ENCODE measurements at places on chromosomes 1 and 21. TPM values are rescaled to one million over a fixed set of nuclear protein-coding genes. Genes with fewer than 3 reads are reported as not detected.
A peak's percentile ranks its signal among the peaks of the same experiment; 100 is the strongest.

Gene PRR9
- not detected for total RNA-seq

Gene GJA9
- total RNA-seq, result not detected

Gene RC3H1
- total RNA-seq, result 54.7 TPM

Gene CLDN19
- total RNA-seq, result not detected

Gene NBPF6
- not detected for total RNA-seq

Gene HSPB7
- total RNA-seq, result not detected

Gene BMP8A
- total RNA-seq, result 0.35 TPM

Gene LCE1E
- total RNA-seq, result not detected

Gene C1orf232
- not detected for total RNA-seq

- H3K27me3 ChIP-seq, result no peaks in the 10 kb centered on the region
- H3K27ac ChIP-seq, result no peak overlapping the region
- no peaks in the 10 kb centered on the region for H3K4me1 ChIP-seq
- no peak for DNase-seq
- H3K4me3 ChIP-seq, result no peak overlapping the region
- H3K36me3 ChIP-seq, result no peaks in the 10 kb centered on the region
Observed at GRCh38 chr1:196393742-196394141, 214.5 kb downstream of the KCNT2 start.

GRCh38 chr1:59318271-59318860, 21.5 kb downstream of the FGGY start:
- H3K4me1 ChIP-seq, result no peaks in the 10 kb centered on the region
- no peak for DNase-seq
- no peak overlapping the region for H3K4me3 ChIP-seq
- no peaks in the 10 kb centered on the region for H3K27me3 ChIP-seq
- H3K27ac ChIP-seq, result no peak overlapping the region

- H3K27me3 ChIP-seq, result no peaks in the 10 kb centered on the region
- H3K36me3 ChIP-seq, result peaks cover 79% of the 10 kb centered on the region
- no peak overlapping the region for H3K4me3 ChIP-seq
- no peaks in the 10 kb centered on the region for H3K4me1 ChIP-seq
- no peak for DNase-seq
- H3K27ac ChIP-seq, result no peak overlapping the region
Observed at GRCh38 chr1:35448344-35448801, 108.8 kb downstream of the KIAA0319L start.

DNA sequence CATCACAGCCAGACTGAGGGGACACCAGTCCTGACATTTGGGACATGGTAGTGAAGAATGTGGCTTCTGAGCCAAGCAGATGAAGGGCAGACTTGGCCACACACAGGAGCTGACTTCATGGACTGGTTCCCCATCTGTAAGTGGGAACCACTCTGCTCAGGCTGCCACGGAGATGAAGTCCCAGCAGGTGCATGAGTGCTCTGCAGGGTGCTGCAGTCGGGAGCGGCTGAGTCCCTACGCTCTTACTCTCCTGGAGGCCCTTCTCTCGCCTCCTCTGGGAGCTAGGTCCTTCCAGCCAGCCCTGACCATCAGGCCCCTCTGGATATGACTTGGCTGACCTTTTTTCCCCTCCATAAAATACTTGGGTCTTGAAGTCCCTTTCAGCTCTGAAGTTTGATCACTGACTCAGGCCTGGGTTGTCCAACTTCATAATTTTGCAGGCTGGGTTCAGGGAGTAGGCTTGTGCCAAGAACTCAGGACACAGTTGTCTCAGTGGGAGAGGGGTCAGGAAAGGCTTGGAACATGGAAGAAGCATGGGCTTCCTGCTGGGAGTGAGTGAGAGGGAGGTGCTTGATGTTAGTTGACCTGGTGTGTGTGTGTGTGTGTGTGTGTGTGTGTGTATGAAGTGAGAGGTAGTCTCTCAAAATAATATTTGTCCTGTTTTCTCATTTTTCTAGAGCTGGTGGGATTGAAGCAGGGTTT, 21.0 kb upstream of the EPS8L3 start:
- DNase-seq, result no peak
- no peaks in the 10 kb centered on the region for H3K36me3 ChIP-seq
- no peak overlapping the region for H3K4me3 ChIP-seq
- peaks cover 10% of the 10 kb centered on the region for H3K4me1 ChIP-seq
- H3K27me3 ChIP-seq, result no peaks in the 10 kb centered on the region

DNA sequence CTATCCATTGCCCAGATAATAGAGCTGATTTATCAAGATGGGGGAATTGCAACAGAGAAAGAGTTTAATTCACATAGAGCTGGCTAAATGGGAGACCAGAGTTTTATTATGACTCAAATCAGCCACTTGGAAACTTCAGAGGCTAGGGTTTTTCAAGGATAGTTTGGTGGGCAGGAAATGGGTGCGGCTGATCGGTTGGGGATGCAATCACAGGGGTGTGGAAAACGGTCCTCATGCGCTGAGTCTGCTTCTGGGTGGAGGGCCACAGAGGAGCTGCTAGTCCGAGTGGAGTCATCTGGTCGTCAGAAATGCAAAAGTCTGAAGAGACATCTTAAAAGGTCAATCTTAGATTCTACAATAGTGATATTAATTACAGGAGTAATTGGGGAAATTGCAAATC, 32.0 kb upstream of the FAM89A start:
- H3K36me3 ChIP-seq, result no peaks in the 10 kb centered on the region
- H3K4me1 ChIP-seq, result no peaks in the 10 kb centered on the region
- H3K4me3 ChIP-seq, result no peak overlapping the region
- peaks cover 2% of the 10 kb centered on the region for H3K27me3 ChIP-seq
- H3K27ac ChIP-seq, result no peak overlapping the region
- DNase-seq, result no peak

GRCh38 chr21:33362044-33362555, 37.3 kb downstream of the IFNAR1 start:
- H3K36me3 ChIP-seq, result peaks cover 9% of the 10 kb centered on the region
- H3K27me3 ChIP-seq, result no peaks in the 10 kb centered on the region
- H3K27ac ChIP-seq, result peak overlapping the region; percentile 78
- H3K4me1 ChIP-seq, result peaks cover 18% of the 10 kb centered on the region
- DNase-seq, result peak; percentile 88

- H3K27me3 ChIP-seq, result no peaks in the 10 kb centered on the region
- no peaks in the 10 kb centered on the region for H3K4me1 ChIP-seq
- no peaks in the 10 kb centered on the region for H3K36me3 ChIP-seq
- H3K27ac ChIP-seq, result no peak overlapping the region
- no peak for DNase-seq
Observed at GRCh38 chr1:59316497-59317128, 19.7 kb downstream of the FGGY start.

DNA sequence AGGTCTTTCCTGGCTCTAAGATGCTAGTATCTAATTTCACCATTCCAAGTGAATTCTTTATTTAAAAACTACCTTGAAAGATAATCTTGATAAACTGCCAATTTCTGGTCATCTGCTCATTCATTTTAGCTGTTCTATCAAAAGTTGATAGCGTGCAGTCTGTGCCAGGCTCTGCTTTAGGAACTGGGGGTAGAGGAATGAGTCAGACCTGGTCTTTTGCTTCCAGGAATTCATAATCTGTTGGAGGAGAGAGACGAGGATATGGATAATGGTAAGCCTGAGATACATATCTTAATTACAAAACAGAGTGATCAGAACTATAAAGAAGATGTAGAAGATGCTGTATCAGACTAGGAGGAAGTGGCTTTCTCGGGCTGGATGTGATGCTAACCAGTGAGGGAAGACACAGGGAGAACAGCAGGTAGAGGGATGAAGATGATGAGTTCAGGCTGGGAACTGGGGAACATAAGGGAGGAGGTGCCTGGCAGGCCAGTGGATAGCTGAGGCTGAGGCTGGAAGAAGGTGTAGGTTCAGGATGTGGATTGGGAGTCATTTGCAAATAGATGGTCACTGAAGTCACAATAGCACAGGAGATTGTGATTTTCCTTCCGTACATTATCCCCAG, 12.3 kb upstream of the PHC2 start:
- no peak for DNase-seq
- no peak overlapping the region for H3K4me3 ChIP-seq
- no peak overlapping the region for H3K27ac ChIP-seq
- H3K4me1 ChIP-seq, result no peaks in the 10 kb centered on the region

- H3K27ac ChIP-seq, result no peak overlapping the region
- peaks cover 3% of the 10 kb centered on the region for H3K4me1 ChIP-seq
- no peaks in the 10 kb centered on the region for H3K27me3 ChIP-seq
Observed at GRCh38 chr1:9809100-9809510, 14.7 kb downstream of the CLSTN1 start.

- H3K27ac ChIP-seq, result no peak overlapping the region
- H3K36me3 ChIP-seq, result no peaks in the 10 kb centered on the region
- H3K4me1 ChIP-seq, result no peaks in the 10 kb centered on the region
Observed at GRCh38 chr1:178953034-178953433, 72.7 kb upstream of the FAM20B start.

DNA sequence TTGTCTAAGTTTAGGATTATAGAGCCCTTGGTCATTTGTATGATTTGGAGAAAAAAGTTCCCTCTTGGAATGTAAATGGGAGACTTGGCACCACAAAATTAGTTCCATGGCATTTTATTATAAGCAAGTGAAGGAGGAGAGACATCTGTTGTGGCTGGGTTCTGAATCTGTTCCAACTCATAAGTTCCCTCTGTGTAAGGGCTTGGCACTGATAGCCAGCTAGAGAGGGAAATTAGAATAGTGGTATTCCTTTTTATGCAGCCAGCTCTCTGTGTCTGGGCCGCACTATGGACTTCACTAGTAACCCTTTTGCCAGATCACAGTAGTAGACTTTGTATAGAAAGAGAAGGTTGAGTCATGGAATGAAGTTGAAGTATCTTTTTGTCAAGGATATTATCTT, 31.1 kb downstream of the GNAI3 start:
- no peaks in the 10 kb centered on the region for H3K4me1 ChIP-seq
- no peak overlapping the region for H3K4me3 ChIP-seq
- no peaks in the 10 kb centered on the region for H3K27me3 ChIP-seq
- H3K27ac ChIP-seq, result no peak overlapping the region

GRCh38 chr1:245475126-245475525, 320.3 kb downstream of the KIF26B start:
- no peaks in the 10 kb centered on the region for H3K4me1 ChIP-seq
- no peaks in the 10 kb centered on the region for H3K36me3 ChIP-seq
- no peak for DNase-seq
- peaks cover 2% of the 10 kb centered on the region for H3K27me3 ChIP-seq
- no peak overlapping the region for H3K4me3 ChIP-seq

DNA sequence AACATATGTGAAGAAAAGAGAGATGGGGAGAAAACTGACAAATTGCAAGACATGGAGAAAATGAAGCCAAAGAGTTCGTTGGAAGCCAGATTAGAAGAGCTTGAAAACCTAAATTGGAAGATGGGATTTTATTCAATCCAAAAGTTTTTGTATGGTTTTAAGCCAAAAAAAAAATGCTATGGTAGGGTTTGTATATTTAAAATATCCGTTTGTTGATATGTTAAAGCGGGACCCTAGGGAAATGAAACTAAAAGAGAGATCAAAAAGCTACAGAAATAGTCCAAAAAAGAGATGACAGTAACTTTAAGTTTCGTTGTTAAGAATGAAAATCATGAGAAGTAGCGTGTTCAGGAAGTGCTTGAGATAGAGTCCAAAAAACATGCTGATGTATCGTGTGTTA, 617.7 kb upstream of the ADGRL2 start:
- H3K27me3 ChIP-seq, result no peaks in the 10 kb centered on the region
- no peaks in the 10 kb centered on the region for H3K4me1 ChIP-seq
- H3K36me3 ChIP-seq, result no peaks in the 10 kb centered on the region
- no peak for DNase-seq
- no peak overlapping the region for H3K4me3 ChIP-seq
- H3K27ac ChIP-seq, result no peak overlapping the region

DNA sequence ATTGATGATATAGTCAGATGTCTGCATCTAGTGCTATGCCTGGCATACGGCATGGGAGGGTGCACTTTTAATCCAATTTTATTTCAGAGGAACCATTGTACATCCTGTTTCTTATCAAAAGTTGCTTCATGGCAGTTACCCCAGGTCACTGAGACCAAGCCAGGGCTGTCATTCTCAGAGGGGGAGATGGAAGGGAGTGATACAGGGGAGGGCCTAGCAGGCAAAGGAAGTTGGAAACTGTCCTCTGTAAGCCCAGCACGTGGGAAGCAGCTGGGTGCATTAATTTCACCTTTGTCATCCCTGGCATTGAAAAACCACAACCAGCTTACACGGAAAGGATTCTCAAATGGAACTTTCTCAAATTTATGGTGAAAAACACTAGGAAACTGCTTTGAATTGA, 458.7 kb upstream of the ADAMTS5 start:
- H3K4me3 ChIP-seq, result no peak overlapping the region
- DNase-seq, result no peak
- no peaks in the 10 kb centered on the region for H3K27me3 ChIP-seq
- no peak overlapping the region for H3K27ac ChIP-seq
